Effector memory CD8-positive, alpha-beta T cell (primary cell): ENCODE measurements at places on chromosomes 5 and 9.
A peak's percentile ranks its signal among the peaks of the same experiment; 100 is the strongest.

- peaks cover 3% of the 10 kb centered on the region for H3K36me3 ChIP-seq
- DNase-seq, result no peak
- no peaks in the 10 kb centered on the region for H3K27me3 ChIP-seq
- no peak overlapping the region for H3K27ac ChIP-seq
These were observed 101.7 kb upstream of the TLE1 start for GRCh38 chr9:81791076-81791475.

- peak overlapping the region; percentile 37 for H3K4me3 ChIP-seq
- peaks cover 54% of the 10 kb centered on the region for H3K36me3 ChIP-seq
- H3K4me1 ChIP-seq, result peaks cover 23% of the 10 kb centered on the region
- peak overlapping the region; percentile 65 for H3K27ac ChIP-seq
- DNase-seq, result no peak
- H3K27me3 ChIP-seq, result no peaks in the 10 kb centered on the region
These were observed 58.6 kb downstream of the PCDHGC5 start for GRCh38 chr5:141547488-141547887.

GRCh38 chr5:35038891-35039290, 8.9 kb downstream of the AGXT2 start:
- no peak overlapping the region for H3K4me3 ChIP-seq
- no peak for DNase-seq
- peaks cover 21% of the 10 kb centered on the region for H3K27me3 ChIP-seq
- H3K27ac ChIP-seq, result no peak overlapping the region
- H3K36me3 ChIP-seq, result no peaks in the 10 kb centered on the region

DNA sequence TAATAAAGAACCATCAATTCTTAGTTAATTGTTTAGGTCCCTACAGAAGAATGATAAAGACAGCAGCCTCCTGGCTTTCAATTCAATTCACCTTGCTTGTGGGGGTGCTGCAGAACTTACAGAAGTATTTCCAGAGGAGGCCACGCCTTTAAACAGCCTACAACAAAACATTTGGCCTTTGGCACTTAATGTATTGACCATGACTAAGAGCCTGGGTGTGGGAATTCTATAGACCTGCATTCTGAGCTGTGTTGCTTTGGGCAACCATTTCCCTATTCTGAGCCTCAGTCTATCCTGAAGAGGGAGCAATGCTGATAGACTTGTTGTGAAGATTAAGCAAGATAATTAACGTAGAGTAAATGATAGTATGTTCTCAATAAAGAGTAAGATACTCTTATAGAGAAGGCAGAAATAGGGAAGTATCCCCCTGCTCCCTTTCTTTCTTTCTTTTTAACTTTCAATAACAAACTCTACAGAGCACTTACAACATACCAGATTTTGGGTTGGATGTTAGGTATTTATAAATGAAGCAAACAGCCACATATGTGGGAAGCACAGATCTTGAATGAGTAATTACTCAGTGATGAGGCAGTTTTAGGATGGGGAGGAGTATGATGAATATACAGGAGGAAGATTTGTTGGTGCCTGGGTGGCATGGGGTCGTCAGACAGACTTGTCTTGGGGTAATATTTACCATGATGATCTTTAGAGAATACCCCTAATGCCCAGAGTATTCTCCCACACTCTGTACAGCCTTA, 28.4 kb downstream of the PAPPA start:
- no peaks in the 10 kb centered on the region for H3K4me1 ChIP-seq
- H3K36me3 ChIP-seq, result no peaks in the 10 kb centered on the region
- no peak overlapping the region for H3K27ac ChIP-seq
- H3K4me3 ChIP-seq, result no peak overlapping the region
- H3K27me3 ChIP-seq, result no peaks in the 10 kb centered on the region

GRCh38 chr9:123947326-123947725, 17.4 kb upstream of the DENND1A start:
- H3K27me3 ChIP-seq, result peaks cover 28% of the 10 kb centered on the region
- H3K36me3 ChIP-seq, result no peaks in the 10 kb centered on the region
- no peak for DNase-seq

DNA sequence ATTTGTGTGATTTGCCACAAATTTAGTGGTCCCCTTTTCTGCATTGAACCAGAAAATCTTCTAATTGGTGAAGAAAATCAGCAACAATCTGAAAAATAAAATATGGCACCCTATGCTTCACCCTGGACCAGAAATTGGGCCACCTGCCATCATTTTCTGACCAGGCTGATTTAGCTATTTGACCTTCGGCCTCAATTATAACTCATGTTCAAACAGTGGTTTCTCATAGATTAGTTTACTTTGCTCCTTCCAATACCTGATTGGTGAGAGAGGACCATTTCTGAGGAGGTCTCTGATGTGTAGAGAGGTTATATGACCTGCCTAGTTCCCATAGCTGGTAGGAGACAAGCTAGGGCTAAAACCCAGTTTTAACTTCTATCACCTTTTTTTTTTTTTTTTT, 59.0 kb downstream of the PTTG1 start:
- H3K4me1 ChIP-seq, result peaks cover 51% of the 10 kb centered on the region
- no peaks in the 10 kb centered on the region for H3K27me3 ChIP-seq
- no peaks in the 10 kb centered on the region for H3K36me3 ChIP-seq
- DNase-seq, result no peak
- H3K27ac ChIP-seq, result peak overlapping the region; percentile 99
- no peak overlapping the region for H3K4me3 ChIP-seq

GRCh38 chr9:131656356-131657036, 83.4 kb downstream of the RAPGEF1 start:
- H3K4me3 ChIP-seq, result peak overlapping the region; percentile 65
- peaks cover 59% of the 10 kb centered on the region for H3K4me1 ChIP-seq
- peak; percentile 71 for DNase-seq
- peaks cover 7% of the 10 kb centered on the region for H3K36me3 ChIP-seq
- H3K27ac ChIP-seq, result peak overlapping the region; percentile 94

DNA sequence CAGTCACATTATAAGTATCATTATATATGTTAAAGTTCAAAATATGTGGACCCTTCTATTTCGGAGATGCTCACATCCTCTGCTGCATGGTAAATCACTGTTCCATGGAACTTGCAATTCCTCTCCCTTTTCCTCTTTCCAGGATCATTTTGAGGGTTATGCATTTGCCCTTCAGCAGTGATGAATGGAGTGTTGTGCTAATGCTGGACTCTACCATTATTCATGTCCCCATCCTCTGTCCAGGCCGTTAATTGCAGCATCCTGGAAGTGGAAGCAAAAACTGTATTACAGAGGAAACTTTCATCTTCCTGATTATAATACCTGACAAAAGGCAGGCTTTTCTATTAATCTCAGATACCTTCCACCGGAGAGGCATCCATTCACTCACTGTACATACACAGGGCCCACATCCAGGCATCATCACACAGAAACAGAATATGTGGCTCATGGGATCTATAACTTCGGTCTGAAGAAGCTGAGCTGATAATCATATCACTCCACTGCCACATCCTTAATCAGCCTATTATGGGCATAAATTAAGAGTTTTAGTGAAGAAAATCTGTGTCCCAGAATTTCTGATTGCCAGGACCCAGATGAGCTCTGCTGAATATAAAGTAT, 65.0 kb upstream of the ACO1 start:
- H3K27ac ChIP-seq, result no peak overlapping the region
- no peaks in the 10 kb centered on the region for H3K4me1 ChIP-seq
- H3K36me3 ChIP-seq, result no peaks in the 10 kb centered on the region

DNA sequence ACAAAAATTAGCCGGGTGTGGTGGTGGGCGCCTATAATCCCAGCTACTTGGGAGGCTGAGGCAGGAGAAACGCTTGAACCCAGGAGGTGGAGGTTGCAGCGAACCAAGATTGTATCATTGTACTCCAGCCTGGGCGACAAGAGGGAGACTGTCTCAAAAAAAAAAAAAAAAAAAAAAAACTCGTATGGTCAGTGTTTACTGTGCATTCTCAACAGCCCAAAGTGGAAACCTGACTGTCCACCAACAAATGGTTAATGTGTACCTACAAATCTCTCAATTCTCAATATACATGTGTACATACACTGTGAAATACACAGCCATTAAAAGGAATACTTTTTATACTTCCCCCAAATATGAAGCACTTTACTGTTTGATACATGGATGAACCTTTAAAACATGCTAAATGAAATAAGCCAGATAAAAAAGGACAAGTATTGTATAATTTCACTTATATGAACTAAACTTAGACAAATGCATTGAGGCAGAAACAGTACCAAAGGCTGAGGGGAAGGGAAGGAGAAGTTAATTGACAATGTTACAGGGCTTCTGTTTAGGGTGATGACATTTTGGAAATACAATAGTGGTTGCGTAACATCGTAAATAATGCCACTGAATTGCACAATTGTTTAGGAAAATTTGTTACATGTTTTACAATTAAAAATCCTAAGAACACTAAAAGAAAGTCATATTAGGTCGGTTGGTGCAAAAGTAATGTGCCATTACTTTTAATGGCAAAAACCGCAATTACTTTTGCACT, 16.5 kb downstream of the DNAJA1 start:
- no peak overlapping the region for H3K27ac ChIP-seq
- H3K4me1 ChIP-seq, result peaks cover 7% of the 10 kb centered on the region
- H3K4me3 ChIP-seq, result no peak overlapping the region
- peaks cover 86% of the 10 kb centered on the region for H3K36me3 ChIP-seq
- no peaks in the 10 kb centered on the region for H3K27me3 ChIP-seq

- H3K27me3 ChIP-seq, result peaks cover 60% of the 10 kb centered on the region
- no peak overlapping the region for H3K27ac ChIP-seq
- peak overlapping the region; percentile 24 for H3K4me3 ChIP-seq
- H3K36me3 ChIP-seq, result no peaks in the 10 kb centered on the region
These were observed 159.3 kb upstream of the DAPK1 start for GRCh38 chr9:87338088-87338989.

GRCh38 chr9:87478226-87478992, 19.3 kb upstream of the DAPK1 start:
- H3K27ac ChIP-seq, result no peak overlapping the region
- no peak for DNase-seq
- H3K27me3 ChIP-seq, result no peaks in the 10 kb centered on the region
- no peaks in the 10 kb centered on the region for H3K36me3 ChIP-seq
- H3K4me3 ChIP-seq, result no peak overlapping the region

- DNase-seq, result no peak
- H3K27ac ChIP-seq, result no peak overlapping the region
- peaks cover 49% of the 10 kb centered on the region for H3K27me3 ChIP-seq
- no peak overlapping the region for H3K4me3 ChIP-seq
- no peaks in the 10 kb centered on the region for H3K36me3 ChIP-seq
These were observed 51.3 kb downstream of the DPYSL3 start for GRCh38 chr5:147458581-147458980.

DNA sequence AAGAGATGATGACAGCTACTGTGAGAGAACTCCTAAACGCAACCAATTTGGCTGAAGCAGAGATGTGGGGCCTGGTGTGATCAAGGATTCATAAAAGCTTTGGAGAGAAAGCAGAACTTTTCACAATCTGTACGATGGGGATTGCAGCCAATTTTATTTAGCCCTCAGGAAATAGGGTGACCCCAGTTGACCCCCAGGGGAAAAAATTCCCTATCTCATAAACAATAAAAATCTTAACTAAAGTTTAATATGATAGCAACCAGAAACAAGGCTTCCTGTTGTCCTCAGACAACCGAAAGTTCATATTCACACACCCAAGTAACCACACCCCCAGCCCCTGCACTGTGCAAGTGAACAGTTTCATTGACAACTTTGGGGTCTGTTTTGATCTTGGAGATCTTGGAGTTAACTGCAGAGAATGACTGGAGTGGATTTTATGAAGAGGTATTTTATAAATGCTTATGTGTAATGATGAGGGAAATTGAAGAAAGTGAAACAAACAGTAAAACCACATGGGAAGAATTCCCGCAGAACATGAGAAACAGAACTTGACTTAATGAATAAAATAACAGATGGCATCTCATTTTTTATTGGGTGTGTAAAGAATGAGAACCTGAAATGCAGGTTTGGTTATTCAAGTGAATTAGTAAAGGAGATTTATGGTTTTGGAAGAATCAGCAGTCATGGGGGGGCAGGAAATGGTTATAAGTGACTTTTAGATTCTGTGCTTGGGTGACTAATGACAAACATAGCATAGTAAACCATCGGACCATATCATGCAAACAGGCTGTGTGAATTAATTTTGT, 94.5 kb downstream of the PDE4D start:
- H3K36me3 ChIP-seq, result no peaks in the 10 kb centered on the region
- H3K27me3 ChIP-seq, result peaks cover 13% of the 10 kb centered on the region
- no peak for DNase-seq
- H3K4me1 ChIP-seq, result no peaks in the 10 kb centered on the region
- H3K4me3 ChIP-seq, result no peak overlapping the region

- peaks cover 74% of the 10 kb centered on the region for H3K4me1 ChIP-seq
- no peak overlapping the region for H3K27ac ChIP-seq
- peaks cover 41% of the 10 kb centered on the region for H3K36me3 ChIP-seq
- DNase-seq, result no peak
These were observed 13.6 kb downstream of the MTMR12 start for GRCh38 chr5:32299059-32299677.

GRCh38 chr5:180644825-180645273, 4.6 kb downstream of the FLT4 start:
- no peak overlapping the region for H3K4me3 ChIP-seq
- peaks cover 8% of the 10 kb centered on the region for H3K4me1 ChIP-seq
- no peak for DNase-seq
- no peak overlapping the region for H3K27ac ChIP-seq
- peaks cover 22% of the 10 kb centered on the region for H3K27me3 ChIP-seq
- no peaks in the 10 kb centered on the region for H3K36me3 ChIP-seq

DNA sequence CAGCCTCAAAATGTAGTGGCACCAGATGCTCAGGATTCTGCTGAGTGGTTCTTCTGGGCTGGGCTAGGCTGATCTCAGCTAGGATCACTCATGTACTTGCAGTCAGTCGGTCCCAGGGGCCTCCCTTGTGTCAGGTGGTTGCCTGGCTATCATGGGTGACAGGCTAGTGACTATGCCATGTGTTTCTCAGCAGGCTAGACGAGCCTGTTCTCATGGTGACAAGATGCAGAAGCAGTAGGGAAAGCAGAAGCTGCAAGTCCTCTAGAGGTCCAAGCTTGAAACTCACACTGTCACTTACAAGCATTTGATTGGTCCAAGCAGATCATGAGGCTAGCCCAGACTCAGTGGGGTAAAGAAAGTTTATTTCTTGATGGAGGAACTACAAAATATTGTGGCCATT, 15.2 kb upstream of the KCNMB1 start:
- no peak for DNase-seq
- peaks cover 43% of the 10 kb centered on the region for H3K27me3 ChIP-seq
- H3K27ac ChIP-seq, result no peak overlapping the region

- no peak for DNase-seq
- H3K4me1 ChIP-seq, result no peaks in the 10 kb centered on the region
- no peaks in the 10 kb centered on the region for H3K36me3 ChIP-seq
These were observed at the start of gene SGCD for GRCh38 chr5:156326718-156327259. Gene SGCD, plus strand, starts transcription at chr5:156327164.
